ENCODE measurements at places on chromosomes 1 and 21. TPM values are rescaled to one million over a fixed set of nuclear protein-coding genes. Genes with fewer than 3 reads are reported as not detected.

DNA sequence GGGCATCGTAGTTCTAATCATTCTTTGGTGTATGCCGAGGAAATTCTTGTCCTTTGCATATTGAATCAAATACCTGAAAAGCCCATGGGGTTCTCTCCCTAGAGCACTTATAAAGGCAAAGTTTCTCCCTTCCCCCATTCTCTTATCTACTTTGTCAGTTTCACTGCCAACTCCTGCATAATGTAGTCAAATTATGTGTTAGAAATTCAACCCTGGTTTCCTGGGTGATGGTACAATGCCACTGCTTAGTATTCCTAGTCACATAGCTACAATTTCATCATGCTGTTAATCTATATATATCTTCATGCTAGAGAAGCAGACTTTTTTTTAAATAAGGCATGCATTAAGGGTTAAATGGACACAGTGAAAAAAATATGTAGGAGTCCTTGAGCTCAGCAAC lies 119.0 kb downstream of the PDE4B start:
- no peak for DNase-seq

DNA sequence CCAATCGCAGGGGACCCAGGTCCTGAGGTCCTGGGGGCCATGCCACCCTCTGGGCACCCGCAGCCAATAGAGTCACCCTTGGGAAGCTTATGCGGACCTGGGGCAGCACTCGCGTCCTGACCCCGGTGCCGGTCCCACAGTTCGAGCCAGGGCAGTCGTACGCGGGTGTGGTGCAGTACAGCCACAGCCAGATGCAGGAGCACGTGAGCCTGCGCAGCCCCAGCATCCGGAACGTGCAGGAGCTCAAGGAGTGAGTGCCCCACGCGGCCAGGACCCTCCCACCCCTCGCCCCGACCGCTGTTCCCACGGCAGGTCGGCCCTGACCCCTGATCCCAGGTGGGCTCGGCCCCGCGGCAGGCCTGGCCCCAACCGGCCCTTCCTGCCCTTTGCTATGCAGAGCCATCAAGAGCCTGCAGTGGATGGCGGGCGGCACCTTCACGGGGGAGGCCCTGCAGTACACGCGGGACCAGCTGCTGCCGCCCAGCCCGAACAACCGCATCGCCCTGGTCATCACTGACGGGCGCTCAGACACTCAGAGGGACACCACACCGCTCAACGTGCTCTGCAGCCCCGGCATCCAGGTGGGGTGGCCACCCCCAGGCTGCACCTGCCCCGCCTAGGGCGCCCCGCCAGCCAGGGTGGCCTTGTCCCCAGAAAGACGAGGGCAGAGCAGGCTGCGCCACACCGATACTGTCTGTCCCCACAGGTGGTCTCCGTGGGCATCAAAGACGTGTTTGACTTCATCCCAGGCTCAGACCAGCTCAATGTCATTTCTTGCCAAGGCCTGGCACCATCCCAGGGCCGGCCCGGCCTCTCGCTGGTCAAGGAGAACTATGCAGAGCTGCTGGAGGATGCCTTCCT lies 20.5 kb downstream of the COL6A1 start:
- no peak for DNase-seq

DNA sequence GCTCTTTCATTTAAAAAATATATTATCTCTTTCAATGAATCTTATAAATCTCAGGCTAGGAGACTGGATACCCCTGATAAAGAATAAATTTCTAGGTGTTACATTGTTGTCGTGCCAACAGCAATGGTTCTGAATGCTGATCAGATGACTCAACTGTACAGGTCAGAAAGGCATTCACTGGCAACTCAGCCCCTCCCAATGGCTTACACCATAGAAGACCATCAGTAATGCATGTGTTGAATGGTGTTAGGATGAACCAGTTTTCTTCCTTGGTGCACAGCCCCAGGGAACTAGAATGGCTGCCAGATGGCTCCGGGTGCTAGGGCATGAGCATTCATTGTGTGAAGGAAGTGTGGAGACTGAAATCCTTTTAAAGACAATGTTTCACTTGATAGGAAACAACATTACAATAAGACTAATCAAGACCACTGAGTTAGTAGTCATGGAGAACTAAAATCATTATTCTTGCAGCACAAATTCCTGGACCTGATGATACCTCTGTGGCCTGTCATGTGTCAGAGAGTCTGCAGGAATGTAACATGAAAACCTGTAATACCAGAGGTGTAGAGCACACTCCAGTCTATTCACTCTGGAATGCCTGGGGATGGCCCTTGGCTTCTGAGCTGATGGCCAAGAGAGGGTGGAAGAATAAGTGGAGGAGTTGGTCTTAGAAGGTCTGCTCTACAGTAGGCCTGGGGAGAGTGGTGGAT lies 187.7 kb upstream of the LMO4 start:
- DNase-seq = no peak

GRCh38 chr1:247204177-247204647 lies 32.4 kb upstream of the ZNF124 start:
- DNase-seq = no peak

MAP3K21 gene
- total RNA-seq = 0.51 TPM

DNA sequence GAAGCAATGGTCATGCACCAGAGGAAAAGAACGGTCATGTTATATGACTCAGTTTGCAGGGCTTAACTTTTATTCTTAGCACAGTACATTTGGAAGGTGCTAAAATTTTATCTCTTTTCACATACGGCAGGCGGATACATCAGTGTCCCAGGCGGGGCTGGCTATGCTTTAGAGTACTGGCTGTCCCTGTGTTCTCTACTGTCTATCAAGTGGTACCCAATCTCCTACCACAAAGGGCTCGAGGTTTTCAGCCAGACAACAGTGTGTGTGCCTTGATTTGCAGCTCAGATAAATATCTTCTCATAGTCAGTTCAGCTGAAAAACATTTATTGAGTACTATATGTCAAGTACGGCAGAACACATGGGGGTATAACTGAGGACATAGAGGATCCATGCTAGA lies 65.3 kb downstream of the URB2 start:
- no peak for DNase-seq

DNA sequence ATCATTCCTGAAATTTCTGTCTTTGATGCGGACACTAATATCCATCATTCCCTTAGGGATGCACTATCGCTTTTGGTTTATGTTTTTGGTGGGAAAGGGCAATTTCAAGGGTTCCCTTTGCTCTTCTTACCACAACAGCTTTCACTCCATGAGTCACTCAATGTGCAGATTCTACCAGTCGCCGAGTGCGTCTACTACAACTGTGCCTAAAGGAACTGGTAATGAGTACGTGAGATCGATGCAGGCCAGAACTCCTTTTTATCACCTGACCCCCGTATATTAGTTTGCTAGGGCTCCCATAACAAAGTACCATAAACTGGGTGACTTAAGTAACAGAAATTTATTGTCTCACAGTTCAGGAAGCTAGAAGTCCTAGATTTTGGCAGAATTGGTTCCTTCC lies 27.5 kb upstream of the TMEM54 start:
- no peak for DNase-seq

DNA sequence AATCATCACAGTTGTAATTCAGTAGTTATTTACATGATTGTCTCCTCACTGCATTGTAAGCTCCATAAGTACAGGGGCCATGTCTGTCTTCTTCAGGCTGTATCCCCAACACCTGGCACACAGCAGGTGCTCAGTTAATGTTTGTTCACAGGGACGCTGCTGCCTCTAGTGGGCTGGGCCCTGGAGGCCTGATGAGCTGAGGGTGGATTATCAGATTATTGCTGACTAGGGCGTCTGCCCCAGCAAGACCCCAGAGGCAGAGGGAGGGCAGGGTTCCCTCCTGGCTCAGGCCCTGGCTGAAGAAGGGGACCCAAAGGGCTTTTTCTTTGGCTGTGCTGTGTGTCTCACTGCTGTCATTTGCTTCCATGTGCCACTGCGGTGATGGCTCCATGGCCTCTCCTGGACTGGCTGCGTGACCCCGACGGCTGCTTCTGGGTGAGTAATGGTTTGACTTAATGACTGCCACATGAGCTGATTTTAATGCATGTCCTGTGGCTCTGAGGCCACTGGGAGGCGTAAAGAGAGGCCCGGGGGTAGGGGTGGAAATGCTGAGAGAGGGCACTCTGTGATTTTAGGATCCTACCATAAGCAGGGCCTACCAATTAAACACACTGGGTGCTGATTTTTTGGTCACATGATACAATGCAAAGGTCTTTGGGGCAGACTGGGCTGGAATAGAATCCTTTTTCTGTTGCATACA lies 20.8 kb upstream of the EPB41 start:
- no peak for DNase-seq

- no peak for DNase-seq
These were observed 45.4 kb downstream of the ELAPOR1 start for GRCh38 chr1:109159326-109159725.

SLC22A15 gene
- 2.3 TPM for total RNA-seq

ETNK2 gene
- total RNA-seq = 12.1 TPM

- DNase-seq = no peak
These were observed 93.8 kb downstream of the ZFYVE9 start for GRCh38 chr1:52235646-52236045.

DNA sequence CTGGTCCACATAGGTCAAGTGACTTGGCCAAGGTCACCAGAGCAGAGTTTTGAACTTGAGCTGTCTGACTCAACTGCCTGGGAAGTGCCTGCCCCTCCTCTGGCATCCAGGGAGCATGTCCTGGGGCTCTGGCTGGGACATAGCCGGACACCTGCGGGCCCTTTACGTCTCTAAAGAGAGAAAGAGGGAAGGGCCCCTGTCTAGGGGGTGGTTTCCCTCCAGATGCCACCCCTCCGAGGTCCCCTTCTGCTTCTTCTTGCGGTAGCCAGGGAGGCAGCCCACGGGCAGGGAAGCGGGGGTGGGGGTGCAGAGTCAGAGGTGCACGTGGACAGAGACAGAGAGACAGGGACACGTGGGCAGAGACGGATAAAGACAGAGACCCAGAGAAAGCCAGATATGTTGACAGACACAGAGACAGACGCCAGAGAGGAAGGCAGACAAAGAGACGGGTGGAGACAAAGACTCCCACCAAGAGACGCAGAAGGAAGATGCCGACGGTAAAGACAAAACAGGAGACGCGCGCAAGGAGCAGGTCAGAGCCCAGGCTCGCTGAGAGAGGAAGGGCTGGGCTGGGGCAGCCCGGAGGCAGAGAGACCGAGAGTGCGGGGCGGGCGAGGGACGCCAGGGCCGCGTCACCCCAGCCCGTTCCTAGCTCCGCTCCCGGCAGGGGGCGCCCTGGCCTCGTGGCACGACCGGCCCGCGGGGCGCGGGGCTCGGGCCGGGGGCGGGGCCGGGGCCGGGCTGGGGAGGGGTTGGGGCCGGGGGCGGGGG lies 458 bp upstream of the ALPL start:
- DNase-seq = peak; percentile 86

GRCh38 chr1:202160377-202160940 lies at the start of gene PTPN7:
PTPN7 (minus strand) TSS chr1:202160602; CDS start chr1:202159402, 1,200 bp downstream.
- no peak for DNase-seq

DENND2D gene
- total RNA-seq = not detected

SLFNL1 gene
- total RNA-seq = 0.37 TPM

GRCh38 chr1:223179786-223180185 lies 36.7 kb upstream of the TLR5 start:
- no peak for DNase-seq

DNA sequence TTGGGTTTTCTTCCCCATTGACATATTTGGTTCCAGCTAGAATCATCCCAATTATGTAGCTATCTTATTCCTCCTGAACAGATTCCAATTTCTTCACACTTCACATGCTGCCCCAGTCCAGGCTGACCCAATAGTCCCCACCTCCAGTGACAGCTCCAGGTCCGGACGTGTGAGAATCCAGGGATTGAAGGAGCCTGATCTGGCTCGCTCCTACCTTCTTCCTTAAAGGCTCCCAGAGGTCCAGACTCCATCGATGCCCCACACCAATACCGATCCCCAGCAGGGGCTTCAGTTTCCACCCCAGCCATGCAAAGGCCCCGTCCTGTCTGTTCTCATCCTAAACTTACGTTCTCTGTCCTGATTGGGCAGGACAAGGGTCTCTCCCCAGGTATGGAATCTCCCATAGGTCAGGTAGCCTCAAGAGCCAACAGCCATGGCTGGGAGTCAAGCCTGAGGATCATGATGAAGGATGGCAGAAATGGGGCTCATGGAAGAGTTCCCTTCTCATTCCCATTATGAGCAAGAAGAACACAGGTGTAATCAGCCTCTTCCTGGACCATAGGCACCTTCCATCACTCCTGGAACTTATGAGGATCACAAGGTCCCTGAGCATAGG lies 20.4 kb upstream of the SLAMF9 start:
- DNase-seq = no peak

PTPRU gene
- total RNA-seq = 5.1 TPM

TLR5 gene
- 0.30 TPM for total RNA-seq

LEFTY1 gene
- 0.65 TPM for total RNA-seq

DNA sequence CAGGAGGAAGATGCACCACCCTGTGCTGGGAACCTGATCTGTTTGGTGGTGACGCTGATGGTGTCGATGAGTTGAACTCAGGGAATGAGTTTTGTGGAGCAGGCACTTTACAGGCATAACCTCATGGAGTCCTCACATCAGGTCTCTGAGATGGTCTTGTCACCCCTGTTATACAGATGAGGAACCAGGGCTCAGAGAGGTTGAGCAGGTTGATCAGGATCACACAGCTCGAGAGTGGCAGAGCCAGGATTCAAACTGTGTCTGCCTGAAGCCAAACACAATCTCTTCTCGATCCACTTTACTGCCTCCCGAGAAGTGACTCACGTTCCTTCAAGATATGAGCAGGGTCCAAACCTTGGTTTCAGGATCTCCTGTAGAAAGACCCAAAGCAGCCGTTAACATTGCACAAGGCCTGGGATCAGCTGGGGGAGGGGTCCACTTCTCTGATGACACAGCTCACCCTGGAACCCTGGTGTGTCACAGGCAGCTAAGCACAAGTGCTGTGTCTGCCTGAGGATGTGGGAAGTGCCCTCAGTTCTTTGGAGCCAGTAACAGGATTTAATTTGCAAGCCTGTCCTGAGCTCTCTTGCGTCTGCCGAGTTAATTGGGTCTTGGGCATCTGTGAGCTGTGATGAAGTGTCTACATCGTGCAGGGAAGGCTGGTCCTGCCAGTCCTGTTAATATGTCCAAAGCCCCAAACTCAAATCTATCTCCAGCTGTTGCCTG lies 65.4 kb upstream of the STUM start:
- DNase-seq = no peak

DNA sequence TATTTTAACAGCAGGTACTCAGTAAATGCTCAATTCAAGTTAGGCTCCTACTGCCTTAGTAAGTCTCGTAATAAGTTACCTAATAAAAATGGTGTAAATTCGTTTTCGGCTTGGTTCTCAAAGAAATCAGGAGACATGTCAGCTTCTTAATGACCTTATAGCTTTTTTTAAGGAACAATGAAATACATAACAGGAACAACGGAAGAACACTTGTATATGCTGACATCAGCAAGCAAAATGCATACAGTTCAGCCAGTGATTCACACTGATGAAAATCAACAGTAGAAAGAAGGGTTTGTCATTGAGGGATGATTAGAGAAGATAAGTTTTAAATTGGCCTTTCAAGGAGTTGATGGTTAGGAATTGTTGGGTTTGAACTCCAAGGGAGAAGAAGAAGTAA lies 13.3 kb downstream of the RPTN start:
- no peak for DNase-seq

TRIM67 gene
- total RNA-seq = 1.6 TPM

DNA sequence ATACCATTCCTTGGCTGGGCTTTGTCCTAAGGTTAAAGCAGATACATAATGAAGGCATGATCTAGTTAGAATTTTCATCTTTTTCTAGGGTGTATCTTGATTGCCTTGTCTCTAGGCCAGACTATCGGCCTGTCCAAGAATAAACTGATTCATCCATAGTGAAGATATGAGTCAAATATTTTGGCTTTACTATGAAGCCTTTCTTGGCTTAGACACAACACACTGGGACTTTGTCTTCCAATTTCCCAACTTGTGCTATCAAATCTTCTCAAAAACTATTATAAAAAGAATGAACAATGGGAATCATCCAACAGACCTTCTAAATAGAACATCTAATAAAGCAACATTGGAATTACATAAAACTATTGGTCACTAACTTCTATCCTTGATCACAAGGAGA lies 64.8 kb downstream of the WARS2 start:
- no peak for DNase-seq
